ENCODE measurements at places on chromosomes 13 and 19.
A peak's percentile ranks its signal among the peaks of the same experiment; 100 is the strongest.

DNA sequence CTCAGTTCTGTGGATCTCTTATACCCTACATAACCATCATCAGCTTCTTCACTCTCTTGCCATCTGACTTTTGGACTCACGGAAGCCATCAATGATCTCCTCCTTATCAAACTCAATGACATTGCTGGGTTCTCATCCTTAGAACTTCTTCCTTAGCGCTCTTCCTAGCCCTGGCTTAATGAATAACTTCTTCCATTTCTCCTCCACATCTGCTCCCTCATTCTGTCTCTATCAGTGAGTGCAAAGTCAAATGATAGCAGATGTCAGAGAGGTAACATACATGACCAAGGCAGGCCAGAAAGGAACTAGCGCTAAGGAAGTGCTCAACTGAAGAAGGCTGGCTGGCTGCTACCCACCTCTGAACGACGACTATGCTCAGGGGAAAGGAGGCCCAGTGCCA lies 449.8 kb downstream of the COG6 start:
- no peak for DNase-seq

GRCh38 chr19:39802958-39803357 lies 24.3 kb downstream of the LEUTX start:
- DNase-seq, result no peak

DNA sequence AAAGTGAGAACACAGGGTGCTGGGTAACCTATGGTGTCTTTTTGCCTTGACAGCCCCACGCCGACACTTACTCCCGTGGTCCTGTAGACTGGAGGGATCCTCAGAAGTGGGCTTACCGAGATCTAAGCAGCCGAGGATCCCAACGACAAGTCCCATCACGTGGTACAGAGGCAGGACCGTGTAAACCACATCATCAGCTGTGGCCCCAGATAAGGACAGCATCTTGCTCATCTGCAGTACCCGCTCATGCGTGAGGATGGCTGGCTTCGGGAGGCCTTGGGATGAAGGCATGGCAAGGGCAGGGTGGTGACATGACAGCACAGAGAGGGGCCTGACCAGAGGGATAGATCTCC lies 2.1 kb downstream of the SLC27A5 start:
- no peak for DNase-seq

DNA sequence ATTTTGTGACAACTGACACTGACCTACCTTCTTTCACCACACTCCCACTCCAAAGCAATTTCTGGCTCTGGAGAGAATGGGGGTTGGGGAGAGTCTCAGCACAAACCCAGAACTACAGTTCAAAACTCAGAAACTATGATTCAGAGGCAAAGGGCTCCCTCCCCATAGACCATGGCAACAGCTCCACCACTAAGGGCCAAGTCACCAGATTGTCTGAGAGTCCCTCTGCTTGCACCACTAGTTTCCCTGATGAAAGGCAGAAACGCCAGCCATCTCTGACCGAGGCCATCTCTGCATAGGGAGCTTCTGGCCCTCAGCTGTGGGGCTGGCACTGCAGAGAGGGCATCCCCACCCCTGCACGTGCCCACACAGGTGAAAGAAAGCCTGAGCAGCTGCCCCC lies 112.4 kb upstream of the VSTM2B start:
- DNase-seq, result no peak

DNA sequence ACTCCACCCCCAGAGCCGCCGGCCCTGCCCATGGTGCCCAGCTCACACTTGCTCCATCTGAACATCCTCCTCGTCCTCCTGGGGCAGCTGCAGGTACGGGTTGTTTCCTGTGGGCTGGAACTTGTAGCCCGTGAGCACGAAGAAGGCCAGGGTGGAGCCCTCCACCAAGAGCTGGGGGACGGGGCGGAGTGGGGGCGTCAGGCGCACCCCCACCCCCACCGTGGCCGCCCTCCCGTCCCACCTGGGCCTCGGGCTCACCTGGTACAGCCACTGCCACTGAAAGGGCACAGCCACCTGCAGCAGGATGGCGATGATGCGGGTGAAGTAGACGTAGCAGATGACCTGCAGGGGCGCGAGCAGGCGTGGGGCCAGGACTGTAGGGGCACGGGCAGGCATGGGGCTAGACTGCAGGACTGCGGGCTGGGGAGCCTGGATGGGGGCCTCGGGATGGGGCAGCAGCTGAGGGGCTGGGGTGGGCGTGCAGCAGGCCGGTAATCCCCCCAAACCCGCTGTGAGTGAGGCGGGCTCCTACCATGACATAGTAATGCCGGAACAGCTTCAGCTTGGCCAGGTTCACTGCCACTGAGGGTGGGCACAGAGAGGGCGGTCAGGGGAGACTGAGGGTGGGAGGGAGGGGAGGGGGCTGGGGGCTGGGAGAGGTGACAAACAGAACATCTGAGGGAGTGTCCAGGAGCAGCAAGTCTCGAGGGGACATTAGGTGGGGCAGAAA lies 6.3 kb downstream of the GPR108 start:
- DNase-seq, result no peak

DNA sequence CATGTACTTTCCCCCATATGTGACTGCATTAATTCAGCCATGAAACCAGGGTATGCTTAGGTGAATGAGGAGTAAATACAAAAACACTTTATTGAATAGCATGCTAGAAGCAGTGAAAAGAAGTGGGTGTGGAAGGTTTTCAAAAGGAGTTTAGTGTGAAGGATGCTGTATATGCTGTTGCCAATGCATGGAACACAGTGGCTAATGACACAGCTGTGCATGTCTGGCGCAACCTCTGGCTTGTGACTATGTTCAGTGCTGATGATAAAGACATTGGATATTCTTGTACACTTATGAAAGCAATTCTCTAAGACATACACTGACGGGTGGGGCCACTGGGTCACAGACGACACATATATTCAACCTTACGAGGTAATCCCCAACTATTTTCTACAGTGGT lies 55.2 kb downstream of the SOX21 start:
- no peak for DNase-seq

- peak; percentile 56 for DNase-seq
Observed at GRCh38 chr13:45332036-45332830, 8.8 kb downstream of the TPT1 start.

GRCh38 chr19:38890686-38891085 lies 8.7 kb downstream of the SIRT2 start:
- DNase-seq, result no peak

DNA sequence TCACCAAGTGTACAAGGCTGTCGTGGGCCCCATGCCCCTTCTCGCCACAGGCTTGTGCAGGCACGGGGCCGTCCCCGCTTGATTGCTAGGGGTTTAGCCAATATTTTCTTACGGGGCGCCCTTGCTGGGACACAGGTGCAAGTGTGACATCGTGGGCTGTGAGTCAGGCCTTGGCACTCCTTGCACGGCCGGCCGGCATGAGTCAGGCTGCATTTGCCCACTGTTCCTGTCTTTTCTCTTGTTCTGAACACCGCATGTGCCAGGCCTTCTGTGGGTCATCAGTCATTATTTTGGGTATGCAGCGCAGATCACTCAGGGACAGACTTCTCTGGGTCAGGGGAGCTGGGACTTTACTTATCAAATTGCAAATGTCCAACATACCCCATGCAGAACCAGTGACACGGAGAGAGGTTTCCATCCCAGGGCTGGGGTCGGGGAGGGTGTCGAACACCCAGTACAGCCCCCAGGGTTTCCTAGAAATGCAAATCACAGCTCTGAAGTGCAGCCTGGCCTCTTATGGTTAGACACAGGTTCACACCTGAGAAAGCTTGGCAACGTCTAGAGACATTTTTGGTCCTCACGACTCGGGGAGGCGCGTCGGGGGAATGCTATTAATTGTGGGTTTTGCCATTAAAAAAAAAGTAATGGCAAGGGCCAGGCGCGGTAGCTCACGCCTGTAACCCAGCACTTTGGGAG lies 22.5 kb upstream of the KLF2 start:
- DNase-seq, result no peak

Data from suppressor macrophage (primary cell).